Hepatic stellate cell (primary cell): ENCODE measurements at places on chromosomes 2 and 18.

DNA sequence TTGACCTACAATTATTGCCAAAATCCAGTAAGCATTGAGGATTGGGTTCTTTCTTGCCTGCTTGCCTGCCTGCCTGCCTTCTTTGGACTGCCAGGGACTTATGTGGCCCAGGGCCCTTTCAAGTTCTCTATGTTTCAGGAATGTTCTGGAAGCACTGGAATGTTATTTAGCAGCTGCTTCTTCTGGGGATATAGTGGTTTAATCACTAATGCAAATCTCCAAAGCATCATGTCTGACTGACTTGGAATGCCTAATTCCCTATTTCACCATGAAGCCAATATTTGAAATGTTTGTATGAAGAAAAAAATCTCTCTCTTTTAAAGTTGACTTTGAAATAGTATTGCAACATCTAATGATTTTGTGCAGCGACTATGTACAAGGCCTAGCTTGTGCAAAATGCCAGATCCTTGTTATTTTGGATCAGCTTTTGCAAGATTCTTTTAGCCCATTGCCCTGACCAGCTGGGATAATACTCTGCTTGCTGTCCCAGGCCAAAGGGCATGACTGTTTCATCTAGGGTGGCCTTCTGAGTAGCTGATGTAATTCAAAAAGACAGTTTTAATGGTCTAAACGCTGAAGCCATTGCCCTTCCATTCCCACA, 204.6 kb downstream of the RND3 start:
- no peak for DNase-seq

GRCh38 chr2:132656266-132656975, 13.6 kb downstream of the LYPD1 start:
- no peak for DNase-seq

- DNase-seq = no peak
These were observed 209.0 kb upstream of the PARD3B start for GRCh38 chr2:204336153-204336744.

DNA sequence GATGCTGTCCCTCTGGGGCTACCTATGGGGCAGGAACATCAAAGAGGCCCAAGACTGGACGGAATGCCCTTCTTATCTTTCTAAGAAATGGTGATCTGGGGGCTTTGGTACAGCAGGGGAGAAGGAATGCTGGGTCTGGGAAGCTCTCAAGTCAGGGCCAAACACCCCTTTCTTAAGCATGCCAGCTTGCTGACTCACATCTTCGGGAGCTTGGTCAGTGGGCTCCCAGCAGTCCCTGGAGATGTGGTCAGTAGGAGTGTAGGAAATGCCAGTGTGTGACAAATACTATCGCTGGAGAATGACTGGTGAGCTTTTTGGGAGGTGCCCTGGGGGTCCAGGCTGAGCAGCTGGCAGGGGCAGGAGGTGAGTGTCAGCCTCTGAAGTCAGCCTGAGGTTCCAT, 105.0 kb upstream of the CDC42EP3 start:
- DNase-seq = peak; percentile 88

GRCh38 chr2:4515871-4516761, 812.7 kb downstream of the DCDC2C start:
- DNase-seq = no peak

GRCh38 chr18:29176681-29177080, 999.8 kb upstream of the CDH2 start:
- DNase-seq = no peak

DNA sequence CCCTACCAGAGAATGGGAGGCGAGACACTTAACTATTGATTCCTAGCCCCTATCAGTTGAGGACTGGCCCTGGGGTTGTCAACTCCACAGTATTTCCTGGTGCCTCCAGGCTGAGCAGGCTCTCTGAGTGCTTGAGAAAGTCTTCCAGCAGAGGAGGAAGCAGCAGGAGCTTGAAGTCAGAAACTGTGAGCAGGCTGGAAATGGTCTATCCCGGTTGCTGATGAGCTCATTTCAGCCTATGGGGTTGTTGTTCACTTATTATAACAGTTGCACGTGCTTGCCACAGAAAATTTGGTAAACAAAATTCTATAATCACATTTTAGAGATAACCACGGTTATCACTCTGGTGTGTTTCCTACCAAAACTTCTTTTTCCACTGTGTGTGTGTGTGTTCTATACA, 254.7 kb upstream of the THUMPD2 start:
- DNase-seq = no peak

DNA sequence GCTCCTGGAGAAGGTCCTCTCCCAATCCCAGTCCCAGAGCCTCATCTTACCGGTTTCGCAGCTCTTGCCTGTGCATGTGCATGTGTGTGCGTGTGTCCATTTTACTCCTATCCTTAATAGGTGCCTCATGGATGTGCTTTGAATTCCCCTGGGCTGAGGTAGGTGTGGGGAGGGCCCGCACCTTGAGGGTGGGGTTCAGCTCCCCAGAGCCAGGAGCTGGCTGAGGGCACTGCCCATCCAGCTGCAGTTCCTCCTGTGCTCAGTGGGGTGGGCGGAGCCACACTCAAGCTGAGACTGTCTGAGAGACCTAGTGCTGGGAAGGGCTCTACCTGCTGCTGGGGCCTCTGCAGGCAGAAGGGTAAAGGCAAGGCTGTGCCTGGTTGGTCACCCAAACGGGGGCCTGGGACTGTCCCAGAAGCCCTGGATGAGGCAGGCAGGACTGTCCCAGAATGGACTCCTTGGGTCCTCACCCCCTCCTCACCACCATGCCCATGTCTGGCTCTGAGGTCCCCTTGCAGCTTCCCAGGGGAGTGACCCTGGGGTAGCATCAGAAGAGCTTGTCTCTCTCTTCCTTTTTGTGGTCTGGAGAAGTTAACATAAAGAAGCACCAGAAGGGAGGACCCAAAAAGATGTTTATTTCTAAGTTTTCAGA, 8.9 kb downstream of the GDF7 start:
- no peak for DNase-seq

GRCh38 chr2:146415291-146415690, 1429.5 kb upstream of the ACVR2A start:
- no peak for DNase-seq

- no peak for DNase-seq
These were observed 94.3 kb upstream of the TEX51 start for GRCh38 chr2:126804347-126804746.

GRCh38 chr18:72122103-72122502, 422.0 kb downstream of the CBLN2 start:
- DNase-seq = no peak

- no peak for DNase-seq
These were observed 14.5 kb downstream of the LRRTM4 start for GRCh38 chr2:77507657-77508056.

- no peak for DNase-seq
These were observed 27.5 kb upstream of the ACVR1 start for GRCh38 chr2:157903626-157904025.
